Upper lobe of right lung (tissue), 1 donor: ENCODE measurements at places on chromosomes 5 and 9. TPM values are rescaled to one million over a fixed set of nuclear protein-coding genes. Genes with fewer than 3 reads are reported as not detected.

The DMRTA1 gene
- total RNA-seq = 1.8 TPM

The CCL27 gene
- not detected for total RNA-seq

The OR1L4 gene
- not detected for total RNA-seq

The HAPLN1 gene
- 0.12 TPM for total RNA-seq

The SAXO1 gene
- total RNA-seq = 0.12 TPM

The GCNT4 gene
- 2.8 TPM for total RNA-seq

The C5orf47 gene
- not detected for total RNA-seq

The LCN9 gene
- not detected for total RNA-seq

The ZNF608 gene
- total RNA-seq = 32.1 TPM

The PPP3R2 gene
- not detected for total RNA-seq

The PCDHB4 gene
- total RNA-seq = 3.0 TPM

The ANKRD34B gene
- 0.35 TPM for total RNA-seq

The TMEM171 gene
- total RNA-seq = 0.43 TPM

The SLC4A9 gene
- 0.23 TPM for total RNA-seq

The PCDHGC5 gene
- total RNA-seq = 1.4 TPM

The SLC34A3 gene
- 0.23 TPM for total RNA-seq

The TAF11L10 gene
- not detected for total RNA-seq

The LOX gene
- 26.8 TPM for total RNA-seq

The IRX1 gene
- total RNA-seq = 7.5 TPM

The FAM200C gene
- total RNA-seq = 2.8 TPM

The PFDN1 gene
- total RNA-seq = 54.0 TPM

The FUT7 gene
- 0.81 TPM for total RNA-seq

The FOXD1 gene
- 1.2 TPM for total RNA-seq

The RLN2 gene
- not detected for total RNA-seq

The PCDHGA4 gene
- 3.9 TPM for total RNA-seq

The SLC27A6 gene
- total RNA-seq = not detected

The MYMK gene
- total RNA-seq = not detected
